ENCODE measurements at places on chromosomes 3 and 15. TPM values are rescaled to one million over a fixed set of nuclear protein-coding genes. Genes with fewer than 3 reads are reported as not detected.
A peak's percentile ranks its signal among the peaks of the same experiment; 100 is the strongest.

HIGD1A gene
- 92.3 TPM for total RNA-seq

- H3K27ac ChIP-seq, result no peak overlapping the region
- no peaks in the 10 kb centered on the region for H3K4me1 ChIP-seq
- no peak overlapping the region for H3K4me3 ChIP-seq
- H3K36me3 ChIP-seq, result peaks cover 11% of the 10 kb centered on the region
- no peak for DNase-seq
These were observed 71.0 kb downstream of the RBM6 start for GRCh38 chr3:50010959-50011358.

PML gene
- 29.9 TPM for total RNA-seq

DNA sequence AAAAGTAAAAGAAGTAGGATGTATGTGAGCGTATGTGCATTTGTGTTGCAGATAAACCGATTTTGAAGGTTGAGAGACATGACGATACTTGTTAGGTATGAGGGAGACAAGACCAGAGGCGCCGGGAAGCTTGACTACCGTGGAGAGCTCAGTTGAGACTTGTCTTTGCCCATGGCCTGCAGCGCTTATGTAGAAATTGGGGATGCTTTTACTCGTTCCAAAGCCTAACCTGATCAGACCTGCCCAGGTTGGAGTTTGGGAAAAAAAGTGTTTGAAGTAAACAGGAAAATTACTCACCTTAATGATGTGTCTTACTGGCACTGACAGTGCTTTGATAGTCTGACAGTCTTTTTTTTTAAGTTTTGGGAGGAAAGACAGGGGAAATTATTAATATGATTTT is 202.8 kb downstream of the TP63 start:
- H3K27me3 ChIP-seq, result peaks cover 32% of the 10 kb centered on the region
- DNase-seq, result no peak
- H3K36me3 ChIP-seq, result no peaks in the 10 kb centered on the region

PPIP5K1 gene
- 52.1 TPM for total RNA-seq

- H3K4me3 ChIP-seq, result no peak overlapping the region
- no peak for DNase-seq
- H3K27ac ChIP-seq, result no peak overlapping the region
These were observed 17.0 kb upstream of the PPM1L start for GRCh38 chr3:160739079-160739478.

DNA sequence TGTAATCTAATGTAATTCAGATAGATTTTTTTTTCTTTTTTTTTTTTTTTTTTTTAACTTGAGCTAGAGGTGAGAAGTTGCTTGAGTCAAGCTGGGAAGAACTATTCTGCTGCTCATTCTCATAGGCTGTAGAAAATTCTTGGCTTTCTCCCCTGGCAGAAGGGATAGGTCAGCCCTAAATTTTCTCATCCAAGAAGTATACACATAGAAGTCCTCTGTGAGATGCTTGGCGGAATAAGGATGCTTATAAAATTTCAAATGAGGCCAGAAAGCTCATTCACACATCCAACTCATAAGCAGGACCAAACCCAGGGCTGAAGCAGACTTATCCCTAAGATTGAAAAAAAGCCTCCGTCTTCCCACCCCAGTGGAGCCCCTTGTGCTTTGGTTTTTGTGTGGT is 572.5 kb downstream of the SQOR start:
- H3K27ac ChIP-seq, result no peak overlapping the region
- H3K27me3 ChIP-seq, result no peaks in the 10 kb centered on the region
- H3K4me3 ChIP-seq, result no peak overlapping the region
- no peaks in the 10 kb centered on the region for H3K4me1 ChIP-seq
- DNase-seq, result no peak
- peaks cover 1% of the 10 kb centered on the region for H3K36me3 ChIP-seq

DNA sequence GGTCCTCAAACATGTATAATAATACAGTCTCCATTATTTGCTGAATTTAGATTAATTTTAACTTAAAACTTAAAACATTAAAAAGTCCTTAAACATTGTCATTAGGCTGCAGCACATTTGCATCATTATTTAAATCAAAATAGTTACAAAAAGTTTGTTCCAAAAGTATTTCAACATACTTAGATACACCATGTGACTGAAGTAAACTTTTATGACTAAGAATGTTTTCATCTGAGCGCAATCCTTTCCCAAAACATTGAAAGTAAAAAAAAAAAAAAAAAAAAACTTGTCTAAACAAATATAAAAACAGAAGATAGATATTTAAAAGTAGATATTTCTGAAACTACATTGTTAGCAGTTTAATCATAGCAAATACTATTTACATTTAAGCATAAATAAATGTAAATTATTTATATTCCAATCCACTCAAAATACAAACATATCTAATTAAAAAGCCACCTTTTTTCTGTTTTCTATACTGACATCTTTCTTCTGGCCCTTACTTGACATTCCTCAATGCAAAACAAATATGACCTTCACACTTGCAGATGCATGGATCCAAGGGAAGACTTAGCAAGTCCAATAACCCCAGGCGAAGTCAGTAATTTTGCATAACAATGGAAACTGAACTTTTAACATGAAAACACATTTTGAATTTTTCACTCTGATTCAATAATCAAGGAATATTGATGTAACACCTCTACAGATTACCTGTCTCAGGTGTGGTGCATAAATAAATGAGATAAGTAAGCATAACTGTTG is 10.3 kb downstream of the FAM227B start:
- peaks cover 14% of the 10 kb centered on the region for H3K36me3 ChIP-seq
- no peaks in the 10 kb centered on the region for H3K4me1 ChIP-seq
- H3K27me3 ChIP-seq, result no peaks in the 10 kb centered on the region
- H3K27ac ChIP-seq, result no peak overlapping the region

ZMYND10 gene
- 0.86 TPM for total RNA-seq

RBP2 gene
- not detected for total RNA-seq

OIP5 gene
- 9.7 TPM for total RNA-seq

DNA sequence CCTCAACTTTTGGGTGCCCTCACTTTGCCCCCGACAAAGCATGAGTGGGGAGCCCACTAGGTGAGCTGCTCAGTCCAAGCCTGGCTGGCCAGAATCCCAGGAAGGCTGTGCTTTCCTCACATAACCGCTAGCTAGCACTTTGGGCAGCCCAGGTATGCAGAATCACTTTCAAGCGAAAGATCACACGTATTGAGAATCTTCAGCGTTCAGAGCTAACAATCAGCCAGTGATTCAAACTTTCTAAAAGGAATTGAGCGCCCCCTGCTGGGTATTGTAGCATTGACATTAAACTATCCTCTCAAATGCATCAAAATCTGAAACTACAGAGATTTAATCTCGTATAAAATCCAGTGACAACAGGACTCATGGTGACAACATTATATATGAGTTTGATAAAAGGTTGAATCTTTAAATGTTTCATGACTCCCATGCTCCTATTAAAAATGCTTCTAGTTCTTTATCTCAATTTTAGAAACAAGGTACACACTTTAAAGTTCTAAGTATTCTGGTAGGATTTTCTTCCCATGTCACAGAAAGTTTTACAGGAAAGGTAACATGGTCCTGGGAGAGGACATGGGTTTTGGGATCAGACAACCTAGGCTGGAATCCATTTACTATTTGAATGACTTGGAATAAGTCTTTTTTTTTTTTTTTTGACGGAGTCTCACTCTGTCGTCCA is 11.8 kb downstream of the ANAPC13 start:
- peaks cover 15% of the 10 kb centered on the region for H3K36me3 ChIP-seq
- DNase-seq, result peak; percentile 72
- H3K27me3 ChIP-seq, result no peaks in the 10 kb centered on the region
- H3K4me3 ChIP-seq, result no peak overlapping the region
